ENCODE measurements at places on chromosomes 6 and 20.

DNA sequence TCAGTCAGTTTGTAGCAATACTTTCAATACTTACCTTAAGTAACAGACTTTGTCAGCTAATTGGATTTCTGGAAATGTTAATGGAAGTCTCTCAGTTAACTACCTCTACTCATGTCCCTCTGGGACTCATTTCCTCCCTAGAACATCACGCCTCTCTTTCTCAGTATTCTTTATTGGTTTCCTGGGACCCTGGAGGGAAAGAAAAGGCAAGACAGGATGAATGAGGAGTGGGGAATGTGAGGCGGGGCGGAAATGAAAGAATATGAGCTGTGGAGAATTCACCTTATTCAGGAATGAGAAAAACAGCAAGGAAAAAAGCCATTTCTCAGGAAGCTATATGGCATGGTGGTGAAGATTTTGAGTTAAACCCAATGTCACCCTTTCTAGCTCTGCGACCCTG is 62.7 kb downstream of the ANKS1A start:
- DNase-seq, result no peak

- DNase-seq, result no peak
These were observed 194.4 kb upstream of the TAB2 start for GRCh38 chr6:149122850-149123821.

- no peak for DNase-seq
These were observed 10.4 kb upstream of the NOL7 start for GRCh38 chr6:13604546-13605416.

DNA sequence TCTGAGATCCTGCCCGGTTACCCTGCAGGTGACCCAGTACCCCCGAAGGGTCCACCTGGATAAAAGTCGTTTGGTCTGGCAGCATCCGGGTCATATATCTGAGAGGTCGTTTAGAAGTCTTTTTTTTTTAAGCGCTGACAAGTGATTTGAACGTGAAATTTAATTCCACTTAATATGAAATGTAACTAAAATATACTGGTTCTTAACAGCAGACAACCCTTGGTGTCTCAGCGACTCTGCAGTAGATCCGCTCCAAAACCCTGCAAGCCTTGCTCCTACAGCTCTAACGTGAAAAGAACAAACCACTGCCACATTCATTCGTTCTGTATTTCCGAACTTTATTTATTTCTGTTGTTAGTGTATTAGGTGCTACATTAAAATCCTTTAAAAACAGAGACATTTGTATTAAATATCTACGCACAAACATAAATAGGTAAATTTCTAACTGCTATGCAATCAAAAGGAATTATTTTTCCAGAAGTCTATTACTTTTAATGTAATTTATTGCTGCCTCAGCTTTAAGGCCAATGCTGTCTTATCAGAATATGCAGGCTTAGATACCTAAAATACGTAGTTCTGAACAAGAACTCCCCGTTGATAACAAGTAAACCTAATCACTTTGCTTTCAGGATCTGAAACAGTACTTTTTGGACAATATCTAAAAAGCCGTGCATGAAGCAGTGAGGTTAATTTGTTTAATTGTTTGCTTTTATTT is 33.5 kb upstream of the TCF21 start:
- no peak for DNase-seq

DNA sequence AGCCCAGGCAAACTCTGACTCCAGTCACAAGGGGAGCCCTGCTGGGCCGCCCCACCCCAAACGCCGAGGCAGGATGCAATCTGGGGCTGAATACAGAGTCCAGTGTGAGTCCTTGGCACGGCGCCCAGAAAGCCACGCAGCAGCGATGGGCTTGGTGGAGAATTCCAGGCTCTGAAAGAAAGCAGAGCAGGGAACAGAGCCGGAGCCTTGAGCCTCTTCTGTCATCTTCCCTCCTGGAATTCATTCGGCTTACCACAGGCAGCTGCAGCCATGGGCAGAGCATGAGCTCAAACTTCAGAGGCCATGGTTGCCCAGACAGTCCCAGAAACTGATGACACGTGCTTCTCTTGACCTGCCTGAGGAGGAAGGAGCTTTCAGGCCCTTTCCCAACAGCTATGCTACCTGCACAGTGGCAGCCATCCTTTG is 441.1 kb upstream of the JARID2 start:
- DNase-seq, result no peak
